Esophagus muscularis mucosa (tissue), 4 donors: ENCODE measurements at places on chromosomes 16 and 17.

DNA sequence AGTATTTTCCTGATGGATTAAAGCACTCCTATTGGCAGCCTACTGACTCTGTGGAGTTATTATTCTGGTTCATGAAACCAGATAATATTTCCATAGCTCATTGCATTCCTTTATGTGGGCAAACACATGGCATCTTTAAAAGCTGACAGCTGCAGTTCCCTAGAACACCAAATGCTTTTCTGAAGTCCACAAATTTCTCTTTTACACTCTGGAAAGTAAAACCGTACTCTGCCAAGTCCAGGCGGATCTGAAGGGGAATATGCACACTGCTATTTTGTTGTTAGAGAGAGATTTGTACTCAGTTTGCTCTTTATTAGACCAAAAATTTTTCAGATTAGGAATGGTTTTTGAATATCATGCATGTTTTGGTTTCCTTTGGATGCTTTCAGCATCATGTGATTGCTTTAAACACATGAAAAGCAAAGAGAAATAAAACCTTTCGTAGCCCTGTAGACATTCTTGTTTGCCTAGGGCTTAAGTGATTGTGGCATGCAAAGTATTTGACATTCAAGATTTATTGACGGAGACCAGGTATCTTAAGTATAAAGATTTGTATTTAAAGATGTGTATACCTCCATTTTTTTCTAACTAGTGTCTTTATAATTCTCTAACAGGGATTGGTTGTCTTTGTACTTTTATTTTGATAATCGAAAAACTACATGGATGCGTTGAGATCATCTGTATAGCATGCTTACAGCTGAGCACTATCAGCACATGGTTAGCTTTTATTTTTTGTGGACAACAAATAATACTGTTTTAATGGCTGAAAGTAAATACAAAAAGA lies 19.5 kb downstream of the SEC14L1 start:
- no peak for DNase-seq

DNA sequence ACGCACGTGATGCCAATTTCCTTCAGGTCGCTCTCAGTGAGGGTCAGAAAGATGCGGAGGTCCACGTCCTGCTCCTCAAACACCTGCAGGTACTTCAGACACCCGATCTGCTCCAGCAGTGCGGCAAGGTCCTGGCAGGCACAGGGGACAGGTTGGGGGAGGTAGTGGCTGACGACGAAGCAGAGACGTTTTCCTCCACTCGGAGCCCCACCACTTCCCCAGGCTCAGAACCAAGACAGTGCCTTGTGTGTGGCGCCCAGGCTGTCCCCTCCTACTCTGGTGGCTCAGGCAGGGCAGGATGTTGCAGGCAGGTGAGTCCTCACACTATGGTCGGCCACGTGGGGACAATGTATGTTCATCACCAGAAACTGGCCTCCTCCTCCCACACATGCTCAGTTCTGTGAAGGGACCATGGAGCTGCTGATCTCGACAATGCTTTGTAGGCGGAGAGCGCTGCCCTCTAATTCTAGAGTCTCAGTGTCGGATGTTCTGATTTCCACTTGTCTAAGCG lies 5.7 kb downstream of the NUDT16L1 start:
- no peak for DNase-seq

- no peak for DNase-seq
Measured at GRCh38 chr16:66171578-66171977, 194.9 kb upstream of the CDH5 start.

- DNase-seq, result peak; percentile 53
Measured at GRCh38 chr16:9363520-9363919, 272.1 kb downstream of the HAPSTR1 start.

DNA sequence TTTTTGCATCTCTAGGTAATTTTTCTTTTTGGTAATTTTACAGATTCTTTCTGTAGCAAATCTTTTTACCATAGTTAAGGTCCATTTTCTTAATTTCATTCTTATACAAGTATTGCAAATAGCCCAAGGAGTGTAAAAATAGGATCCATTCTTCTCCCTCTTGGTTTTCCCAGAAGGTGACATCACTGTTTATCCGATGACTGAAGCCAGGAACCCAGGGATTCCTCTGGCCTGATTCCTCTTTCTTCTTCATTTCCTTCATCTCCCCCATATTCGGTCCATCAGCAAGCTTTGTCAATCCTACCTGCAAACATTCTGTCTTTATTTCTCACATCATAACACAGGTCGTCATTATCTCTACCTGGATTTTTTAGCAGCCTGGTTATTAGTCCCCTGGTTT lies 5.3 kb downstream of the RBBP6 start:
- no peak for DNase-seq

DNA sequence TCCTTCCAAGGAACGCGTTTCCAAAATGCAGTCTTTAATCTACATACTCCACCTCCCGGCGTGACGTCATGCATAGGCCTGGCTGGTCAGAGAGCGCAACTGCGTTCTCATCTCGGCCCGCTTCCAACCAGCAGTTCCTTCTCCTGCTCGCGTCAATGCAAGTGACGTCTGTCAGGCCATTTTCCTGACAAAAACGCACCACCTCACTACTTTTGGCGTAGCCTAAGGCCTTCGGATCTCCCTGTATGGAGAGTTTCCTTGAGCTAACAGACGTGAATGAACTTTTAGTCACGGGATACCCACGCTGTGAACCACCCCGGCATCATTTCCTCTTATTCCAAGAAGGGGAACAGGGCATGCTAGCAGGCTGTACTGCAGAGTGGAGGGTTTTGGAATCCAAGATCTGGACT lies 25.0 kb downstream of the TEX14 start:
- DNase-seq, result no peak

DNA sequence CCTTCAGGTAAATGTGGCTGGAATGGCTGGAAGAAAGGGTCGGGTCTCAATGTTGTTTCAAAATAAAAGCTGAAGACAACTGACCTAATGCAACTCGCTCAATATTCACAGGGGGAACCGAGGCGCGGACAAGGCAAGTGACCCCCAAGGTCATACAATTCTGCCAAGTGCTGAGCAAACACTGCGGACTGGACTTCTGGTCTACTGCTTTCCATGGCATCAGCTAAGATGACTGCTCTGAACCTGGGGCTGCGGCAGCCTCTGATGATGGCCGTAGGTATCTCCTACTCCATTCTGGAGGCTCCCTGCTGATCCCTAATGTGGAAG lies 21.9 kb downstream of the CA4 start:
- DNase-seq, result no peak

DNA sequence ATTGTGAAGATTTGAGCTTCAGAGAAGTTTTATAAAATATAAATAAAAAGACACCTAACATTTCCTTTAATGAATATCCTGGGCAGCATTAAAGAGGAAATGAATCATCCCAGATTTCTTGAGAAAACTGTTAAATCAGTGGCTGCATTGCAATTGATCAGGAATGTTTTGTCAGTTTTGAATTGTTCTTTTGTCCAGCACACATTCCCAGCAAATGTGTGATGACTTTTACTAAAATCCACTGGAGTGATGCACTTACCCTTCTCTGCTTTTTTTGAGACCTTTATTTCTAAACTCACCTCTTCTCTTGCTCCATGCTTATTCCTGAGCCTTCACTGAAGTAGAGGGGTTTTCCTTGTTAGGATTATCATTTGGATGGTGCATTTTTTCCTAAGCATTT lies 1307.2 kb downstream of the CDH8 start:
- no peak for DNase-seq

GRCh38 chr17:82429824-82430223 lies 11.4 kb upstream of the OGFOD3 start:
- DNase-seq, result no peak

DNA sequence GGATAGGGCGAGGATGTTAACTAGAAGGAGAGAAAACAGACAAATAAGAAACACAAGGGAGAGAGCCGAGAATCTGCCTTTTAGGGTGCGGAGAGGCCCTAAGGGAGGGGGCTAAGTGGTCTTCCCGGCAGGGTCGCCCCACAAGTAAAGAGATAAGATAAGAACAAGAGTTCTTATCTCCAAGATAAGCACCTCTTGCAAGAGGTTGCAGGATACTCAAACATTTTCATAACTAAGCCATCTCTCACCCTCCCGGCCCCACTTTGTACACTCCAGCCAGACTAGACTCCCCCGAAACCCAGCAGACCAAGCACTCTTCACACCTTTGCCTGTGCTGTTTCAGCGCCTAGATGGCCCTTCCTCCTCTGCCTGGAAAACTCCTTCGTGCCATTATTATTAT lies 14.3 kb downstream of the ZNF319 start:
- DNase-seq, result no peak

- no peak for DNase-seq
Measured at GRCh38 chr16:63652091-63652490, 1469.8 kb downstream of the CDH11 start.

GRCh38 chr16:72946063-72946462 lies 101.9 kb downstream of the ZFHX3 start:
- DNase-seq, result no peak
